ENCODE measurements at places on chromosomes 2 and 18.

- DNase-seq, result no peak
Observed at GRCh38 chr2:52253416-52253980, 1221.6 kb upstream of the NRXN1 start.

DNA sequence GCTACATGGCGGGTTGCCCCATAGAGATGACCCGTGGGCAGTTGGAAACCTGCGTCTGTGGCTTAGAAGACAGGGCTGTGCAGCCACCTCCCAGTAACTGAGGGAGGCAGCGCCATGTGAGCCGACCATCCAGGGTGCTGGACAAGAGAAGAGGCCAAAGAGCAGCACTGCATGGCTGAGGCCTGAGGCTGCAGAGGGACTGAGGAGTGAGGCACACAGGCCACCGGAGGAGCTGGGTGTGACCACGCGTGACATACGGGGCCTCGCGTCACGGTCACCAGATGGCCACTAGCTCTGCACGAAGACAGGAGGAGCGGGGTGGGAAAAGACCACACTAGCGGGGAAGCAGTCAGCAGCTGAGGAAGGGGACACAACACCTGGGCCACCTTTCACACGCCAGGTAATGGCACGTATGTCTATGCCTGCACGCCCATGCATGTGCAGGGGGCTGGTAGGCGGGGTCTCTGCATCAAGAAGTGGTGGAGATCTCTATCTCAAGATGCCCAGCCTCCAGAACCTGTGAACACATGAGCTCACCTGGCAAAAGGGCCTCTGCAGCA, 61.4 kb downstream of the NDUFA10 start:
- DNase-seq, result no peak

- no peak for DNase-seq
Observed at GRCh38 chr18:32730620-32731091, 42.2 kb downstream of the KLHL14 start.

GRCh38 chr2:129803871-129804270, 175.6 kb upstream of the RAB6C start:
- no peak for DNase-seq

DNA sequence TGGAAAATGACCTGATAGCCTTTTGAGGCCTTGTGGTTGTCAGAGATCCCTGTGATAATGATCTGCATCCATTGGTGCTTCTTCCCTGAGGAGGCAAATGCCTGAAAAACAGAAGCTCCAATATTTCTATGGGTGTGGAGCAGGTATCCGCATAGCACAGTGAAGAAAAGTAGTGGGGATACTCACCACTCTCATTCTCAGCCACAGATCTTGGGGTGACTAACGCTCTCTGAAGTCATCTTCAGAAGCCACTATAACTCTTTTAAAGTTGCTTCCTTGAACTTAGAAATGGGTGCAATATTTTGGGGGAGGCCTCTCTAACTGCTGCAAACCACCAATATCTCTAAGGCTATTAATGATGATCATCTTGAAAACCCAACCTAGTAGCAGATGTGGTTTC, 46.2 kb downstream of the ARHGAP15 start:
- no peak for DNase-seq

DNA sequence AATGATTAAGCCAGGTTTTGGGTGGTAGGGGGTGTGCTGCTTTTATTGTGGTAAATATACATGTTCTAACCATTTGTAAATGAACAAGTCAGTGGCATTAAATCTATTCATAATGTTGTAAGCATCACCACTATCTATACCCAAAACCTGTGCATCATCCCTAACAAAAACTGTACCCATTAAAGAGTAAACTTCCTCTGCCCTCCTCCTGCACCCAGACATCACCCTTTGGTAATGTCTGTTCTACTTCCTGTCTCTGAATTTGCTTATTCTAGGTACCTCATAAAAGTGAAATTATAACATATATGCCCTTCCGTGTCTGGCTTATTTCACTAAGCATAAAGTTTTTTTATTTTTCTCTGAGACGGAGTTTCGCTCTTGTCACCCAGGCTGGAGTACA, 14.1 kb downstream of the RIF1 start:
- no peak for DNase-seq

GRCh38 chr2:170820757-170821530, 4.3 kb downstream of the GAD1 start:
- no peak for DNase-seq

DNA sequence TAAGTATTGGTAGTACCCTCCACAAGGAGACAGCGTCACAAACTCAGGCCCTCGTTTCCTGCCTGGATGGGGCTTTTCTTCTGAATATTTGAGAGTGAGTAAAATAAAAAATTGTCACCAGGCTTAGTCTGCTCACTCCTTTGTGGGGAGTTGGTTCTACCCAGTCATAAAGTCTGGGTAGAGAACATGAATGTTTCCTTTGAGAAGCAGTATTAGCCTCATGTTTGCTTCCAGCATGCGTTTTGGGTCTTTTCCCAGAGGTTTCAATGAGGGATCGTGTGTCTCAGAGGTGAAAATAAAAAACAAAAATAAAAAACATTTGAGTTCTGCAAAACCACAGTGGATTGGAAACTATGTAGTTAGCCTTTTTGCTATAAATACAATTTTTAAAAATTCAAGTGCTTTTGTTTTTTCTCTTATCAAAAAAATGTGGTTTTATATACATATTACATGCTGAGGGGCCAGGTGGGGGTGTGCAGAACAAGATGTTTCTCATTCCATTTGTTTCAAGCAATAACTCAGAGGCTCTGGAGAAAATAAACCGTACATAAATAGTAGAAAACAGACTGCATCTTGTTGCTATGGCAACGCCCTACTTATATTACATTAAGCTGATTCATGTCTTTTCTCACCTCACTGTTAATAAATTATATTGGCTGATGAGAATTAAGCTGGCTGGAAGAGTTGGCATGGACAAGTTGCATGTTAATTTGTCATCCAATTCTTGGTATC, 225.4 kb upstream of the FBXO11 start:
- no peak for DNase-seq

All from substantia nigra (tissue), 51 donors.